ENCODE measurements at places on chromosomes 7 and 10. TPM values are rescaled to one million over a fixed set of nuclear protein-coding genes. Genes with fewer than 3 reads are reported as not detected.

GRCh38 chr10:105840288-105840770, 1199.2 kb downstream of the SORCS3 start:
- H3K27me3 ChIP-seq: no peaks in the 10 kb centered on the region
- no peak overlapping the region for H3K27ac ChIP-seq
- H3K4me1 ChIP-seq: no peaks in the 10 kb centered on the region
- H3K36me3 ChIP-seq: no peaks in the 10 kb centered on the region
- DNase-seq: no peak

GRCh38 chr10:79391231-79392019, 44.2 kb downstream of the PPIF start:
- no peaks in the 10 kb centered on the region for H3K27me3 ChIP-seq
- H3K36me3 ChIP-seq: no peaks in the 10 kb centered on the region
- H3K4me3 ChIP-seq: no peak overlapping the region
- no peak for DNase-seq

GRCh38 chr10:12396567-12396966, 47.2 kb downstream of the CAMK1D start:
- H3K4me3 ChIP-seq: no peak overlapping the region
- no peaks in the 10 kb centered on the region for H3K4me1 ChIP-seq
- H3K27me3 ChIP-seq: no peaks in the 10 kb centered on the region

GRCh38 chr7:128167791-128168666, 73.0 kb upstream of the LEP start:
- no peaks in the 10 kb centered on the region for H3K36me3 ChIP-seq
- H3K27me3 ChIP-seq: peaks cover 14% of the 10 kb centered on the region
- H3K4me3 ChIP-seq: no peak overlapping the region
- H3K4me1 ChIP-seq: peaks cover 24% of the 10 kb centered on the region
- H3K27ac ChIP-seq: no peak overlapping the region
- DNase-seq: no peak

- no peak overlapping the region for H3K27ac ChIP-seq
- DNase-seq: no peak
- no peaks in the 10 kb centered on the region for H3K27me3 ChIP-seq
- H3K4me1 ChIP-seq: no peaks in the 10 kb centered on the region
Measured at GRCh38 chr7:43390576-43390975, 192.3 kb upstream of the STK17A start.

DNA sequence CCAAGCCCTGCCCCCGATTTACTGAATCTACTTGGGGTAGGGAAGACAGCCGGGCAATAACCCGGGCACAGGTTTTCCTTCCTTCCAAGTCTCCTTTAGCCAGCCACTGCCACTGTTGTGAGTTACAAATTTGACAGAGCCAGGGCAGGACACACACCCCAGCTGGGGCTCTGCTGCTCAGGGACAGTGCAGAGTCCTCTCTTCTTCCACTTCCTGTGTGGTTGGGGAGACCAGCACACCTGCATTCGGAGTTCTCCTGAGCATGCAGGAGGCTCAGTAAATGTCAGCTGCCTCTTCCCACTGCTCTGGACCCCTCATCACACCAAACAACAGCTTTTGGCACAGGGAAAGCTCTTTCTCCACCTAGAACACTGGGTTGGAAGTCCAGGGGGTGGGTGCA, 21.3 kb downstream of the CHST15 start:
- H3K27me3 ChIP-seq: no peaks in the 10 kb centered on the region
- no peaks in the 10 kb centered on the region for H3K4me1 ChIP-seq
- no peak for DNase-seq
- H3K36me3 ChIP-seq: no peaks in the 10 kb centered on the region
- no peak overlapping the region for H3K27ac ChIP-seq

- no peak for DNase-seq
- no peak overlapping the region for H3K4me3 ChIP-seq
- H3K27ac ChIP-seq: no peak overlapping the region
- H3K36me3 ChIP-seq: no peaks in the 10 kb centered on the region
- no peaks in the 10 kb centered on the region for H3K27me3 ChIP-seq
- no peaks in the 10 kb centered on the region for H3K4me1 ChIP-seq
Measured at GRCh38 chr7:114439581-114439980, 25.0 kb downstream of the FOXP2 start.

Gene ACSL5
- 63.7 TPM for total RNA-seq

- H3K4me3 ChIP-seq: no peak overlapping the region
- H3K4me1 ChIP-seq: no peaks in the 10 kb centered on the region
- no peaks in the 10 kb centered on the region for H3K27me3 ChIP-seq
- H3K36me3 ChIP-seq: no peaks in the 10 kb centered on the region
Measured at GRCh38 chr10:90480466-90480865, 377.4 kb downstream of the HTR7 start.

DNA sequence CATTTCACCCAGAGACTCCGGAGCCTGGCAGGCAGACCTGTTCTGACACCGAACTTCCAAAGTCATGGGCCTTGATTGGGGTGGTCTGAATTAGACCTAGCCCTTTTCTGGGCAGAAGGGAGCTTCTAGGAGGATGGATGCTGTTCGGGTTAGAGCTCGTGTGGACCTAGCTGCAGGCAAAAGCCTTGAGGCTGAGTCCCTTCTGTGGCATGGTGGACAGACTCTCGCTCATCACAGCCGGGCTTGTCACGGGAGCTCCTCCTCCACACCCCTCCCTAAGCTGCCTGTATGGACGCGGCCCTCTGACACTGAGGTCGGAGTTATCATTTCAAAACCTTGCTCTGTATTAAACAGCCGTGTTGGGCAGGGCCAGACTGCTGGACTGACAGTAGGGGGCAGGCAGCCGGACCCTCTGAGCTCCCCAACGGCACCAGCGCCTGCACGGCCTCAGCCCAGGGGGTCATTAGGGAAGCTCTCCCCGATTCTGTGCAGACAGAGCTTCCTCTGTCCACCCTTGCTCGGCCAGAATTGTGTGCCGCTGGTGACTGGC, 2.2 kb downstream of the IRF5 start:
- peak overlapping the region; percentile 74 for H3K27ac ChIP-seq
- H3K4me1 ChIP-seq: peaks cover 36% of the 10 kb centered on the region
- no peak for DNase-seq
- peak overlapping the region; percentile 64 for H3K4me3 ChIP-seq
- H3K27me3 ChIP-seq: no peaks in the 10 kb centered on the region
- H3K36me3 ChIP-seq: peaks cover 3% of the 10 kb centered on the region

- H3K4me3 ChIP-seq: no peak overlapping the region
- no peaks in the 10 kb centered on the region for H3K4me1 ChIP-seq
- H3K36me3 ChIP-seq: no peaks in the 10 kb centered on the region
- DNase-seq: no peak
Measured at GRCh38 chr7:119842337-119842736, 430.6 kb upstream of the KCND2 start.

- H3K27ac ChIP-seq: no peak overlapping the region
- no peak for DNase-seq
- no peaks in the 10 kb centered on the region for H3K27me3 ChIP-seq
- no peaks in the 10 kb centered on the region for H3K36me3 ChIP-seq
- no peaks in the 10 kb centered on the region for H3K4me1 ChIP-seq
- H3K4me3 ChIP-seq: no peak overlapping the region
Measured at GRCh38 chr7:121266307-121266894, 62.4 kb upstream of the WNT16 start.

GRCh38 chr7:156881679-156882078, 11.3 kb downstream of the LMBR1 start:
- no peaks in the 10 kb centered on the region for H3K4me1 ChIP-seq
- DNase-seq: no peak
- H3K27me3 ChIP-seq: no peaks in the 10 kb centered on the region
- H3K36me3 ChIP-seq: peaks cover 7% of the 10 kb centered on the region
- H3K4me3 ChIP-seq: no peak overlapping the region

Gene SEMA4G
- 1.1 TPM for total RNA-seq

- no peaks in the 10 kb centered on the region for H3K36me3 ChIP-seq
- no peaks in the 10 kb centered on the region for H3K4me1 ChIP-seq
- no peak overlapping the region for H3K4me3 ChIP-seq
- no peak for DNase-seq
- H3K27me3 ChIP-seq: peaks cover 3% of the 10 kb centered on the region
- H3K27ac ChIP-seq: no peak overlapping the region
Measured at GRCh38 chr10:117942226-117942625, 104.5 kb downstream of the RAB11FIP2 start.

Gene IFIT2
- 10.0 TPM for total RNA-seq

GRCh38 chr10:804191-804781, 114.8 kb upstream of the DIP2C start:
- no peak overlapping the region for H3K4me3 ChIP-seq
- DNase-seq: no peak
- no peaks in the 10 kb centered on the region for H3K27me3 ChIP-seq

- no peak overlapping the region for H3K27ac ChIP-seq
- H3K4me3 ChIP-seq: no peak overlapping the region
- no peaks in the 10 kb centered on the region for H3K36me3 ChIP-seq
- no peaks in the 10 kb centered on the region for H3K27me3 ChIP-seq
Measured at GRCh38 chr10:58778966-58779365, 266.3 kb downstream of the BICC1 start.

Gene GCK
- not detected for total RNA-seq

GRCh38 chr10:77635402-77636227, 2.0 kb downstream of the KCNMA1 start:
- H3K4me3 ChIP-seq: no peak overlapping the region
- no peak overlapping the region for H3K27ac ChIP-seq
- H3K4me1 ChIP-seq: no peaks in the 10 kb centered on the region

Gene CACNB2
- total RNA-seq: 0.39 TPM

- no peak for DNase-seq
- no peaks in the 10 kb centered on the region for H3K4me1 ChIP-seq
- no peak overlapping the region for H3K27ac ChIP-seq
- H3K4me3 ChIP-seq: no peak overlapping the region
- H3K36me3 ChIP-seq: no peaks in the 10 kb centered on the region
Measured at GRCh38 chr10:43082087-43082486, 5.2 kb downstream of the RET start.

GRCh38 chr10:106175760-106176377, 988.6 kb downstream of the SORCS1 start:
- H3K27me3 ChIP-seq: no peaks in the 10 kb centered on the region
- DNase-seq: peak; percentile 4
- H3K4me1 ChIP-seq: no peaks in the 10 kb centered on the region
- H3K27ac ChIP-seq: no peak overlapping the region

DNA sequence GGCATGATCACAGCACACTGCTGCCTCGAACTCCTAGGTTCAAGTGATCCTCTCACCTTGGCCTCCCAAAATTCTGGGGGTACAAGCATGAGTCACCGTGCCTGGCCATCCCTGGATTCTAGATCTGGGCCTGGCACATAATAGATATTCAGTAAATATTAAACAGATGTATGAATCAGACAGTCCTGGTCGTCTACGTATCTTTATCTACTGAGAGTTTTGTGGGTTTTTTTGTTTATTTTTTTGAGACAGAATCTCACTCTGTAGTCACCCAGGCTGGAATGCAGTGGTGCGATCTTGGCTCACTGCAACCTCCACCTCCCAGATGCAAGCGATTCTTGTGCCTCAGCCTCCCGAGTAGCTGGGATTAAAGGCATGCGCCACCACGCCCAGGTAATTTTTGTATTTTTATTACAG, 24.3 kb upstream of the ITGB1 start:
- H3K36me3 ChIP-seq: no peaks in the 10 kb centered on the region
- peaks cover 21% of the 10 kb centered on the region for H3K4me1 ChIP-seq
- H3K4me3 ChIP-seq: no peak overlapping the region
- no peak overlapping the region for H3K27ac ChIP-seq
- no peak for DNase-seq

DNA sequence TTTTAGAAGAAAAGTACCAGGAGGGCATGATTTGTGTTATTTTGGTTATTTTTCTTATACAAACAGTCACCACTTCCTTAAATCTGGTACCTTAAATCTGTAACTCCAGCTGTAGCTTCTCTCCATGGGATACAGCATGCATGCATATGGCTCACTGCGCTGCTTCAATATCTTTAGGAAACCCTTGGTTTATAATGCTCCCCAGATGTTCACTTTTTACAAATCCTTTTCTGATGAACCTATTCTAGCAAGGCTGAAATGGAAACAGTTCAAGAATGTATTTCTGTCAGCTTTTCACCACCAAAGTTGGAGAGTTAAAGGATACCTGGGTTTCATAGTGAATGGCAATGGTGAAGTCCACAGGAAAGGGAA, 50.9 kb downstream of the LAMB4 start:
- peaks cover 2% of the 10 kb centered on the region for H3K27me3 ChIP-seq
- no peaks in the 10 kb centered on the region for H3K4me1 ChIP-seq
- no peaks in the 10 kb centered on the region for H3K36me3 ChIP-seq
- H3K27ac ChIP-seq: no peak overlapping the region
- H3K4me3 ChIP-seq: no peak overlapping the region

DNA sequence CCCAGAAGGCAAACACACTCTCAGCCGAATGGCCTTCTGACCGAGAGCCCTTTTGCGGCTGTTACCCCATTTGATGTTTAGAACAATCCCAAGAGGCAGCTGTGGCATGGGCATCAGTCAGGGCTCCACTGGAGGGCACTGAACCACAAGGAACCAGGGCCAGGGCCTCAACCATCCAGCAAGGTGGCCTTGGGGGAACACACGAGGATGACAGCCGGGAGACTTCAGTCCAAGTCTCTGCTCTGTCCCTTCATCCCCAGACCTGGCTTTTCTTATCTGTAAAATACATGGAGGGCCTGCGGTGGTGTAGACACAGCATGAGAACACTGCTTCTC, 63.6 kb upstream of the INSIG1 start:
- DNase-seq: no peak
- no peaks in the 10 kb centered on the region for H3K4me1 ChIP-seq
- H3K27me3 ChIP-seq: no peaks in the 10 kb centered on the region
- H3K27ac ChIP-seq: no peak overlapping the region
- no peak overlapping the region for H3K4me3 ChIP-seq

Gene ASB10
- not detected for total RNA-seq

Gene KCTD7
- 36.0 TPM for total RNA-seq

Gene HSPA12A
- total RNA-seq: 0.72 TPM

- H3K4me1 ChIP-seq: no peaks in the 10 kb centered on the region
- H3K27me3 ChIP-seq: peaks cover 2% of the 10 kb centered on the region
- no peak overlapping the region for H3K27ac ChIP-seq
- H3K4me3 ChIP-seq: no peak overlapping the region
- DNase-seq: no peak
Measured at GRCh38 chr7:148684289-148684830, 14.3 kb upstream of the CUL1 start.

DNA sequence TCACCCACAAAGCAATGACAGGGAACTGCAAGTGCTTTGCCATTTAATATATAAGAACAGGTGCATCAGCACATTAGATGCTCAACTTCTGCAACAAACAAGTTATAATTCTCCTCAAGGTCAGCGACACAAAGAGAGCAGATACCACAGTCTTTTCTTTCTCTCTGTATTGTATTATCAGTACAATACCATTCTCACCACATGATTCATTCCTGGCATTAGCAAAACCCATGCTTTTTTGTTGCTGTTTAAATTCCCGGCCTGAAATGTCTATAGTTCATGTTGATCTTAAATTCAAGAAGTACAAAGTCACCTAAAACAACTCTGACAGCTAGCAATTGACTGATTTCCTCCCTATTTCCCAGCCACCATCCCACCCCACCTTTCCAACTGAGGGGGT, 111.8 kb upstream of the FEZF1 start:
- no peak overlapping the region for H3K27ac ChIP-seq
- H3K27me3 ChIP-seq: no peaks in the 10 kb centered on the region
- no peaks in the 10 kb centered on the region for H3K4me1 ChIP-seq
- no peaks in the 10 kb centered on the region for H3K36me3 ChIP-seq

- no peak overlapping the region for H3K27ac ChIP-seq
- H3K27me3 ChIP-seq: no peaks in the 10 kb centered on the region
- H3K4me1 ChIP-seq: no peaks in the 10 kb centered on the region
- H3K36me3 ChIP-seq: no peaks in the 10 kb centered on the region
Measured at GRCh38 chr10:80949785-80950184, 412.1 kb downstream of the SH2D4B start.

- DNase-seq: peak; percentile 60
- H3K36me3 ChIP-seq: no peaks in the 10 kb centered on the region
- H3K27ac ChIP-seq: peak overlapping the region; percentile 37
- H3K27me3 ChIP-seq: no peaks in the 10 kb centered on the region
- peaks cover 18% of the 10 kb centered on the region for H3K4me1 ChIP-seq
- peak overlapping the region; percentile 30 for H3K4me3 ChIP-seq
Measured at GRCh38 chr10:6151087-6151977, 51.4 kb upstream of the PFKFB3 start.

Gene BLNK
- 0.35 TPM for total RNA-seq

Measured in CD4-positive, CD25-positive, alpha-beta regulatory T cell (primary cell).